Astrocyte of the spinal cord (primary cell): ENCODE measurements at places on chromosomes 12 and 14.
A peak's percentile ranks its signal among the peaks of the same experiment; 100 is the strongest.

GRCh38 chr12:120062976-120063579, 53.5 kb downstream of the RAB35 start:
- no peak for DNase-seq

DNA sequence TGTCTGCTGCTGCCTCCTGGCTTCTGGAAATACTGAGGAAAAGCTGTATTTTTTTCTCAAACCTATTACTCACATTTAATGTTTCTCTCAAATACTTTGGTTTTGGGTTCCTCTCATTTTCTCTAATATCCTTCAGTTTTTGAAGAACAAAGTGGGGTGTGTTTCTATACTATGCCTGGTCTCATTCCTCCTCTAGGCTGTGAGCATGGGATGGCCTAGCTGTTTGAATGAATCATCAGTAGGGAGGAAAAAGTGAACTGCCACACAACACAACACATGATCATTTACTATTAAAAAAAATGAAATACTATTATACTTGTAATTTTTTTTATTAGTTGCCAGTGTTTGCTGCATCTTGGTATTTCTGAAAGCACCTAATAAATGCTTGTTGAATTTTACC, 11.3 kb upstream of the SMCO3 start:
- DNase-seq = no peak

GRCh38 chr12:120125792-120126634, 9.5 kb upstream of the RAB35 start:
- DNase-seq = peak; percentile 40

- no peak for DNase-seq
Observed at GRCh38 chr14:64235652-64236640, 58.2 kb downstream of the ESR2 start.

- no peak for DNase-seq
Observed at GRCh38 chr14:103742499-103743255, 27.1 kb downstream of the ZFYVE21 start.

GRCh38 chr12:57465747-57466505, 6.3 kb downstream of the GLI1 start:
- no peak for DNase-seq

DNA sequence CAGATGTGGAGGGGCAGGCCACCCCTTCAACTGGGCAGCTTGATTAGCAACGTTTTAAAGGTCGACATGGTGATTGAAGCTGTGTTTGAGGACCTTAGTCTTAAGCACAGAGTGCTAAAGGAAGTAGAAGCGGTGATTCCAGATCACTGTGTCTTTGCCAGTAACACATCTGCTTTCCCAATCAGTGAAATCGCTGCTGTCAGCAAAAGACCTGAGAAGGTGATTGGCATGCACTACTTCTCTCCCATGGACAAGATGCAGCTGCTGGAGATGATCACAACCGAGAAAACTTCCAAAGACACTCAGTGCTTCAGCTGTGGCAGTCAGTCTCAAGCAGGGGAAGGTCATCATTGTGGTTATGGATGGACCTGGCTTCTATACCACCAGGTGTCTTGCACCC, 23.9 kb upstream of the AICDA start:
- DNase-seq = no peak

DNA sequence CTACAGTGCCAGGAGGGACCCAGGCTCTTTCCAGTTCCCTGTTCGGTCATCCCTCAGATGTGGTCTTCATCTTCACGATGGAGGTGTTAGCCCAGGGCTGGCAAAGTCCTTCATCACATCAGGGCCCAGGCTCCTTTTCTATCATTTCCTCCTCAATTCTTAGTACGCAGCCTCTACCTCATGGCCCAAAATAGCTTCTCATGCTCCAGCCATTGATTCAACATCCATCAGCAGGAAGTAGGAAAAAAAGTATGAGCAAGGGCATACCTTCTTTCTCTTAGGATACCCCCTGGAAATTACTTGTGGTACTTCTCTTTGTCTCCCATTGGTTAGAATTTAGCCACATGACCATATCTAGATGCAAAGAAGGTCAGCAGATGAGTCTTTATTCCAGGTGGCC, 12.2 kb upstream of the ZDHHC22 start:
- no peak for DNase-seq

DNA sequence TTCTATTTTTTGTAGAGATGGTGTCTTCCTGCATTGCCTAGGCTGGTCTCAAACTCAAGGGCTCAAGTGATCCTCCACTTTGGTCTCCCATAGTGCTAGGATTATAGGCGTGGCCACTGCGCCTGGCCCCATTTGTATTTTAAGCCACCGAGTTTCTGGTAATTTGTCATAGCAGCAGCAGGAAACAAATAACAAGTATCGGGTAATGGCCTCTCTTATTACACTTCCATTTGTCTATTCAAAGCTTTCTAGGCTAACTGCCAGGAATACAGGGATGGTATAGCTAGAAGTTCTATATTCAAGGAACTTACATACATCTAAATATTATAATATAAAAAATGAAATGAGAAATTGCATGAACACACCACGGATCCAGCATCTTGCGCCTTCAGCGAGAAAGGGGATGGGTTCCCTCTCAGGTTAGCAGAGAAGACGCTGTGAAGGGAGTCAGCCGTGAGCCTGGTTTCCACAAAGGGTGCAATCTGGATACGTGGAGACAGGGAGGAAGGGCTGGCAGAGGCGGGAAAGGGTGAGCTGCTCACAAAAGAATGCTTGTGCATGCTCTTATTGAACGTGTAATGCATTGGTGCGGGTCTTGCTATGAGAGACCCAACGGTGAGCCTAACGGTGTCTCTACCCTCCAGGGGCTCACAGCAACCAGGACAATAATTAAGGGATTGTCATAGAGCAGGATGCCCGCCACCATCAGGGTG, 9.5 kb downstream of the BDKRB1 start:
- no peak for DNase-seq

DNA sequence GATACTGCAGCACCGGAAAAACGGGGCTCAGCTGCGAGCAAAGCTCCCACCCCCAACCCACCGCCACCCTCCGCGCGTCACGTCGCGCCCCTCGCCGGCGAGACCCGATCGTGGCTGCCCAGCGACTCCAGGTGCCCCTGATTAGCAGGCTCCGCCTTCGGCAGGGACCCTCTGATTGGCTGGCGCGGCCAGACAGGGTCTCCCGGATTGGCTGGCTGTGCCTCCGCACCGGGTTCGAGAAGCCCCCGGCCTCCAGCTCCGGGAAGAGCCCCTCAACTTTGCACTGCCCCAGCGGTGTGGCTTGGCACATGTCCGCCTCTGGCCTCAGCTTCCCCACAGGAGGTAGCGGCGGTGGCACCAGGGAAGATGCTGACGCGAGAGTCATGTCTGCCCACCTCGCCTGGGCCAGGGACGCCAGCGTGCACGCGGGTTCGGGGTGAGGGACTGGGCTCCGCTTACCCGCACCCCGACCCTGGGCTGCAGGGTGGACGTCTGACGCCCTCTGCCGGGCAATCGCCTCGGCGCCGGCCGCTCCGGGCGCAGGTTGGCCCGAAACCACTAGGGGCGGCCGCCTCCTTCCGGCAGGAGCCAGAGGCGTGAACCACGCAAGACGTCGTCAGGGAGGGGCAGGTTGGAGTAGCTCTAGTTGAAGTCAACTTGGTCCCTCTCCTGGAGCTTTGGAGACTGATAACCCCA, 498 bp upstream of the RHOF start:
- peak; percentile 93 for DNase-seq

DNA sequence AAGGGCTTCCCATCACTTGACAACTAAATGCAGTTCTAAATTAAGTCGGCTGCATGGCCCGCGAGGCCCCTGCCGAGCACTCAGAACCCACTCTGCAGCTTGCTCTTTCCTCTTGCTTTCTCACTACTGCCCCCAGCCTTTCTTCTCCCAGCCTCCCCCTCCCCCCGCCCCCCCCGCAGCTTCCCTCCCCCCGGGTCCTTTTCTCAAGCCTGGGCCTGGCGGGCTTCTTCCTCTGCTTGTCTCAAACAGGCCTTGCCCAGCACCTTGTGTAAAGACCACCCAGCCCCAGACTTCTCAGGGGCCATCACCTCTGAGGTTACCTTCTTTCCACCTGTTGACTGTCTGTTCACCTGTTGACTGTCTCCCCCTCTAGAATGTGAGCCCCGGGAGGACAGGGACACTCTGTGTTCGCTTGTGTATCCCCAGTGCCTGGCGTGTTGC, 1.1 kb downstream of the CYP46A1 start:
- no peak for DNase-seq
